ENCODE measurements at places on chromosomes 1 and 21.

DNA sequence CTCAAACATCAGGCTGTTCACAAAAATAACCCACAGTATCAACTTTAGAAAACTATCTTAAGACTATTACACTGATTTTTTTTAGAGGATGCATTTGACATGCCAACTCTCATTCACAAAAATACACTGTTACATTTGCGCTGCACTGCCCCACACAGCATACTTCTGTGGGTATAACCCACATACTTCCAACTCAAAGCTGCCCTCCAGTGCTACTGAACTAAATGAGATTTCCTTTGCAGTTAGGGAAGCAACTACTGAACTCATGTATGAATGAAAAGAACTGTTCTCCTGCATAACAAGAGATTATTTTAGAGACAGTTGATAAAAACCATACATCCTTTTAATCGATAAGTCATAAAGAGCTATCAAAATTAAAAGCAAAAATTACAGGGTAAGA is 25.8 kb upstream of the GADD45A start:
- peak; percentile 14 for DNase-seq

DNA sequence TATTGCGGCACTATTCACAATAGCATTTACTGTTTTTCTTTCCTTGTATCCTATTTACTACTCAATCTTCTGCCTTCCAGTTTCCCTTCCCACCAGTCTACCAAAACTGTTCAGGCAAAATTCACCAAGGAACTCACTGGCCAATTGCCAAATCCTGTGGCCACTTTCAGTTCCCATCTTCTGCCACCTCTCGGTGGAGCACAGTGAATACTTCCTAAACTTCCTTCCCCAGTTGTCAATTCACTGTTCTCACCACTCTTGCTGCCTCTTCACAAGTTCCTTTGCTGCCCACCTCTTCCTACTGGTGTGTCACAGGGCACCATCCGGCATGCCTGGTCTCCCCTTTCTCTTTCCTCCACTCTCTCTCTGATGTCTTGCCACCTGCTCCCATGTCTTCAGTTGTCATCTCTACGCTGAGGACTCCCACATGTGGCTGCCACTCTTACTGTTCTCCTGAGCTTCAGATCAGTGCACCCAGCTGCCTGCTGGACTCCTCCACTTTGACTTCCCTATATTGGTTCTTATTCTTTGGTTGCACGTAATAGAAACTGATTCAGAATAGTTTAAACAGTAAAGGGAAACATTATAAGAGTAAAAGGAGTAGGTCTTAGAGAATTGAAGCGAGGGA is 114.4 kb downstream of the PIK3R3 start:
- no peak for DNase-seq

GRCh38 chr1:61175976-61176375 is 93.6 kb downstream of the NFIA start:
- DNase-seq = no peak

GRCh38 chr1:112794654-112795239 is 79.6 kb upstream of the PPM1J start:
- DNase-seq = no peak

GRCh38 chr1:56061824-56062223 is 517.5 kb downstream of the PLPP3 start:
- no peak for DNase-seq

GRCh38 chr1:92167151-92167550 is 50.6 kb upstream of the C1orf146 start:
- DNase-seq = no peak
